ENCODE measurements at places on chromosomes 12 and 14.
A peak's percentile ranks its signal among the peaks of the same experiment; 100 is the strongest.

DNA sequence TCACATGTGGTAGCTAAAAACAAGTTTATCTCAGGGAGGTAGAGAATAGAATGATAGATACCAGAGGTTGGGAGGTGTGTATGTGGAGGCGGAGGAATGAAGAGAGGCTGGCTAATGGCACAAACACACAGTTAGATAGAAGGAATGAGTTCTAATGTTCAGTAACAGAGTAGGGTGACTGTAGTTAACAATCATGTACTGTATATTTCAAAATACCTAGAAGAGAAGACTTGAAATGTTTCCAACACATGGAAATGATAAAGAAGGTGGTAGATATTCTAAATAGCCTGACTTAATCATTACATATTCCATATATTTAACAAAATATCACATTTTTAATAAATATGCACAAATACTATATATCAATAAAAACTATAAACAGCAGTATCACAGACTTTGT, 8.9 kb upstream of the IFNG-AS1 start:
- no peak for DNase-seq

GRCh38 chr12:67647799-67648520, 585 bp upstream of the DYRK2 start:
- peak; percentile 63 for DNase-seq

GRCh38 chr14:57009585-57010515, 199.6 kb upstream of the OTX2 start:
- peak; percentile 62 for DNase-seq

DNA sequence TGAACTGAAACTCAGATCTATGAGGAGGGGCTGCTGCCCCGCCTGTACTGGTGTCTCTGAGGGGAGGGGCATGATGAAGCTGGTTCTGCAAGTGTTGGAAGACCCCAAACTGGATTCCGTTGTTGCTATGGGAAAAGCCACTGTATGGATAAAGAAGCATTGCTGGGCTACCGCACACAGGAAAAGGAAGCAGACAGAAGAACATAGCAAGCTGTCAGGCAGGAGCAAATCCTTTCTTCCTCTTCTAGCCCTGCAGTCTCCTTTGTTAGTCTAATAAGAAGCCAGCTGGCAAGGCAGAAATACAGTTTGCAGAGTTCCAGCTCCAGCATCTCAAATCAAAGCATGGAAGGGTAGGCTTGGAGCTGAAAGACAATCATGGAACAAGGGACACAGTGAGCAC, 26.3 kb upstream of the NR1H4 start:
- DNase-seq: no peak

GRCh38 chr14:101705733-101706508, 55.6 kb upstream of the PPP2R5C start:
- peak; percentile 66 for DNase-seq

- DNase-seq: no peak
Measured at GRCh38 chr12:98243190-98243589, 272.2 kb upstream of the TMPO start.

DNA sequence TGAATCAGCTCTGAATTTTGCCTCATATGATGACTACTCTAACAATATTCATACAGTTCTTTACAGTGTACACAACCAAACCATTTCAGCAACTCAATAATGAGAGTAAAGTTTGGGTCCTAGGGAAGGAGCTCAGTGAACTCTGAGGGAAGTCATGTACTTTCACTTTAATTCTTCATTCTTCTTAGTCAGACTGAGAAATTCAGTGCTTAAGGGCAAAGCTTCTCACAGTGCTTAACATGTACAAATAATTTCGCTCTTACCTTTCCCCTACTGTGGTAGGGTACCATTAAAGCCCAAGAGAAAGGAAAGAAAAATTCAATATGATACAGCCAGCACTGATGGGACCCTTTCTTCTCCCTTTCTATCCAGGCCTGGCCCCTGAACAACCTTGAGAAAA, 435.0 kb downstream of the NELL2 start:
- no peak for DNase-seq

DNA sequence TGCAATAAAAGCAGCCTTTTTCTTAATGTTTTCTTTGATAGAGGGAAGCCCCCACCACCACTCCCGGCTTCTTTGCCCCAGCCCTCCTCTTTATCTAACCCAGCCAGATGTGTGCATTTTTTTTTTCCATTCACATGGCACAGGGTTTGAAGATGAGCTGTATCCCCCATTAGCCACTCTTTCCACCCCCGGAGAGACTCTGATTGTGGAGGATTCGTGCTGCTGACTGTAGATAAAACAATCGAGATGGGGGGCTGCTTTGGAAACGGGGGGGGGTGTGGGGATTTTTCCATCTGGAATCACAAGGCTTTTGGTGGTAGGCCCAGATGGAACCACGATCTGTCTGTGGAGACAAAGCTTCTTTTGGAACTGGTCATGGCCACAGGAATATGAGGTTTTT, 46.2 kb upstream of the VASH1 start:
- DNase-seq: peak; percentile 92

- no peak for DNase-seq
Measured at GRCh38 chr12:39886106-39886505, 219.8 kb downstream of the SLC2A13 start.

All from hematopoietic multipotent progenitor cell treated with erythropoietin and hydrocortisone succinate and interleukin-3 and kit ligand, for 8 days (in vitro differentiated cells).